ENCODE measurements at places on chromosomes 1 and 21.
A peak's percentile ranks its signal among the peaks of the same experiment; 100 is the strongest.

GRCh38 chr1:226187019-226187322, 430 bp upstream of the ACBD3 start:
- DNase-seq = no peak

- no peak for DNase-seq
Measured at GRCh38 chr1:111565079-111565478, 54.5 kb upstream of the RAP1A start.

DNA sequence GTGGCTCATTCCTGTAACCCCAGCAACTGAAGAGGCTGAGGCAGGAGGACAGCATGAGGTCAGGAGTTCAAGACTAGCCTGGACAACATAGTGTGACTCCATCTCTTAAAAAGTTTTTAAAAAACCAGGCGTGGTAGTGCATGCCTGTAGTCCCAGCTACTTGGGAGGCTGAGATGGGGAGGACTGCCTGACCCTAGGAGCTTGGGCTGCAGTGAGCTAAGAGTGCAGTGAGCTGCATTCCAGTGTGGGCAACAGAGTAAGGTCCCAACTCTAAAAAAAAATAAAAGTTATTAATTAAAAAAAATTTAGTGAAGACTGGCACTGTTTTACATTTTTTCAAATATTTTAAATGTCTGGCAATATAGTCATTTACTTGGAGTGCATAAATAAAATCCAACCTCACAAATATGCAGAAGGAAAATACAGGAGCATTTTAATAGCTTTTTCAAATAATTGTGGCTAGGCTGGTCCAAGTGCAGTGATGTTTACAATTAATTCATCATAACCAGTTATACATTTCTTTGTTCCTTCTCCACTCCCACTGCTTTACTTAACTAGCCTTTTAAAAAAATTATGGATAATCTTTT, 10.8 kb downstream of the ZBTB8OS start:
- no peak for DNase-seq

DNA sequence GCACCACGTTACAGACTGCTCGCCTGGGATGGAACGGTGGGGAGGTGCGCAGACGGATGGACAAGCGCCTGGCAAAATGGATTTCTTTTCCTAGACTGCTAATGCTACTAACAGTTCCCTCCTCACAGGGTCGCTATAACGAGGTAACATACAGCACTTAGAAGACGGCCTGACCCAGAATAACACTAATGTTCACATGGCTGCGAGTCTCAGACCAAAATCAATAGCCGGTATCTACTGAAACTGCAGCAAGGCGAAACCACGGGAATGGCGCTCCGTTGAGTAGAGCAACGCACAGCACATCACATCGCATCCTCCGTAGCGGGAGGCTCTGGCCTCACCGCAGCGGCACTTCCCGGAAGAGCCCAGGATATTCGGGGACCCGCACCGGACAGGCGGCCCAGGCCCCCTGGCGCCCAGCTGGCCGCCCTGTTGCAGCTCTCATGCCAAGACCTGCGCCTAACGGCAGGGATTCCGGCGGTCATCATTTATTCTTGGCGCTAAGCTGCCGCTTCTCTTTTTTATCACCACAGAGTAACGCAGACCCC, 46.6 kb downstream of the VPS26C start:
- DNase-seq = peak; percentile 25

- DNase-seq = no peak
Measured at GRCh38 chr1:109466125-109466451, 258 bp upstream of the SYPL2 start.

GRCh38 chr1:184568148-184568547, 181.3 kb downstream of the C1orf21 start:
- DNase-seq = no peak

DNA sequence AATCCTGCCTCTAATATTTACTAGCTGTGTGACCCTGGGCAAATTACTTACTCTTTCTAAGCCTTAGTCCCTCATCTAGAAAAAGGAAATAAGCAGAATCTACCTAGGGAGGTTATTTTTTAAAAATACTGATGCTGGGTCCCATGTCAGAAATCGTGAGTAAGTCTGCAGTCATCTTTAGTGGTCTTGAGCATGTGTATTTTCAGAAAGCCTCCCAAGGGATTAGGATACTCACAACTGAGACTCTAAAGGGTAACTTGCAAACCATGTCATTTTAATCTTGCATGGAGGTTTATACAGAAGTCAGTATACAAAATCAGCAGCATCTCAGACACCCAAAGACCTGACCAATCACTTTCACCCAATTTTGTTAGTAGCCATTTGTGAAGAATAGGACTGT, 43.2 kb downstream of the DSTYK start:
- no peak for DNase-seq

DNA sequence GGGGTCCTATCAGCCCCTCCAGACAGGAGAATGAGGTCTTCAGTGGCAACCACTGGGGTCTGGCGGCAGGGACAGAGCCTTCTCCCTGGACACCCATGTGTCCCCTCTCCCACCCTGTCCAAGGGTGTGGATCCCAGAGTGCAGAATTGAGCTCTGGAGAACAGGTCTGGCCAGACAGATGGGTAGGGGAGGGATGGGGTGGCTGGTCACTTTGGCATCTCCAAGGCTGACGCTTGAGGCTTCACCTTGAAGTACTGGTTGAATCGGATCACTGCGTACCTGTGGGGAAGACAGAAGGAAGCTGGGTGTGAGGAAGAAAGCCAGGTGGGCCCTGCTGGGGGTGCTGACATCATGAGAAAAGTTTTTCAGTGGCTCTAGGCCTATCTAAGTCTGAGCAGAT, 19.9 kb downstream of the ETNK2 start:
- DNase-seq = no peak

DNA sequence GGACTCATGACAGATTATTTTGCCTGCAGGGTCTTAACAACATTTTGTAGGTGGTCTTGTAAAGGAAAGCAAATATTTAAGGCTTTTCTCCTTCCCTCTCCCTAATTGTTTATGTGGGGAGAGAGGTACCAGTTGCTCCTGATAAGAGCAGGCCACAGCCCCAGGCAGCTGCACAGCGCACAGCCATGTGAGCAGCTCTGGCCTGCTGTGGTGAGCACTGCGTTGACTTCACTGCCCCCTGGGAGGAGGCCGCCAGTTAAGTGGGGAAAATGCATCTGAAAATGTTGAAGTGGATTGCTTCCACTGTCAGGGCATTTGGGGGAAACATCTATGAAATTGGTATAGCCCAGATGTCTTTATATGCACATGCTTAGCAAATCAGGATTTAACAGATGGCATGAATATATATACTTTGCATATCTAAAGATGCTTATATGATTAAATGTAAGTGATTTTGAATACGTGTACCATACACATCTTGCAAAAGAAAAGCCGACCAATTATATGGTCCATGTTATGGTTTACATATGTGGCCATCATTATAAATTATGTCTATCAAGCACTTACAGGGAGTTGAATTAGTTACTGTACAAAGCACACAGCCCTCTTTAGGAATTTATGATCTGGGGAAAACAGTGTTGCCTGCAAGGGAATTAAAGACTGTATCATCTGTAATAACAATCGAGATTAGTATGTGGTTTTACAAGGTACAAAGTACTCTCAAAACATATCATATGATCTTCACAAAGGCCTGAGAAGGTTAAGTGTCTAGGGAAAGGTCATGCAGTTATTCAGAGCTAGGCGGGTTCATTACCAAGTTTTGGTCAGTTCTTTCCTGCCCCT, 132.1 kb downstream of the RHOU start:
- DNase-seq = no peak

DNA sequence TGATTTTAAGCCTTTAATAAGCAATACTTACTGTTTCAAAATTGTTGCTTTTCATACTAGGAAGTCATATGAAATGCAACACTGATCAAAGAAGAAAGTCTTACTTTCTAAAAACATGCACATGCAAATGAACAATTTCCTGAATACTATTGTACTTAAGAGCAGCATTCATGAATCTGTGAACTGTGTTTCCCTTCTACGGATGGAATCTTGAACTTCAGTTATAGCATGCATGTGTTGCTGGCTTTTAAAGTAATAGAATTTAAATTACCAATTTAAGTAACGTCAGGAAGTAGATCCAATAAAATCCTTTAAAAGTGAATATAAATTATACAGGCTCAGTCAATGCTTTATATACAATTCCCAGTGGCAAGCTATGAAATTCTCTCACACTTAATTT, 348.9 kb downstream of the KCNT2 start:
- no peak for DNase-seq

GRCh38 chr1:23080885-23081284, 61.6 kb downstream of the KDM1A start:
- DNase-seq = no peak

- no peak for DNase-seq
Measured at GRCh38 chr1:3555131-3555920, 56.0 kb downstream of the MEGF6 start.

DNA sequence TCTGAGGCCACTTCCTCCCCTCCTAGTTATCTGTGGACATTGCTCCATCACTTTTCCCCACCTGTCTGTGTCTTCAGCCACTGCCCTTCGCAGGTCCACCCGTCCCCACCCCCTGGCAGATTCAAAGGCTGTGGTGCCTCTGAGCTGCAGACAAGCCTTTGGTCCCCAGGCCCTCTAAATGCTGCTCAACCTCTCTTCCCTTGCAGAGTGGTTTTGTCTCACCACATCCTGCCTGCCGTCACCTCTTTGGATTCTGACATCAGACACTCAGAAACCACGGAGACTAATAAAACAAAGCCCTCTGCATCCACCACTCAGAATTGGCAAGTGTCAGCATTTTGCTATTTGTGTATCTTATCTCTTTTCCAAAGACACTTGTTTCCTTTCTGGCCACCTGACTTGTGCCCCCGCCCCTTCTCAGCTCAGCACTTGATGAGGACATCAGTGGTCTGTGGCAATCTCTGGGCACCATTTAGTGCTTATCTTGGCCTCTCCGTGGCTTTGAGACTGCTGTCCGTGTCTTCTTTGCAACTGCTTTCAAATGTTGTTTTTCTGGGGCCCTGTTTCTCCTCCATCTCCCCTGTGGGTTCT, 7.7 kb downstream of the CNIH3 start:
- peak; percentile 49 for DNase-seq

GRCh38 chr1:241857131-241857530, 9.1 kb downstream of the EXO1 start:
- DNase-seq = no peak

- no peak for DNase-seq
Measured at GRCh38 chr1:29783508-29784275, 547.4 kb downstream of the PTPRU start.

DNA sequence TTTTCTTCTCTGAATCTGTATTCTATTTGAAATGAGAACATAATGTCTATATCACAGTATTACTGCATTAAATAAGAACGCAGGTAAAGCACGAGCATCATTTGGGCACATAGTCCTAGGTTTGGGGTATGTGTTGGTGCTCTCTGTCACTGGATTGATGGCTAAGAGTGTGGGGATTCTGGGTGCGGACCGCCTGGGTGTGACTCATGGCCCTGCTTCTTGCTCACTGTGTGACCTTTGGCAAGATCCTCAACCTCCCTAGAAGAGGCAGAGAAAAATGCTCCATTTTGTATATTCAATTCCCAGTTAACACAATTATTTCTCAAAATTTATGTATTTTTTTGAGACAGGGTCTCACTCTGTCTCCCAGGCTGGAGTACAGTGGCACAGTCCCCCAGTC, 99.7 kb downstream of the LAMC2 start:
- no peak for DNase-seq

DNA sequence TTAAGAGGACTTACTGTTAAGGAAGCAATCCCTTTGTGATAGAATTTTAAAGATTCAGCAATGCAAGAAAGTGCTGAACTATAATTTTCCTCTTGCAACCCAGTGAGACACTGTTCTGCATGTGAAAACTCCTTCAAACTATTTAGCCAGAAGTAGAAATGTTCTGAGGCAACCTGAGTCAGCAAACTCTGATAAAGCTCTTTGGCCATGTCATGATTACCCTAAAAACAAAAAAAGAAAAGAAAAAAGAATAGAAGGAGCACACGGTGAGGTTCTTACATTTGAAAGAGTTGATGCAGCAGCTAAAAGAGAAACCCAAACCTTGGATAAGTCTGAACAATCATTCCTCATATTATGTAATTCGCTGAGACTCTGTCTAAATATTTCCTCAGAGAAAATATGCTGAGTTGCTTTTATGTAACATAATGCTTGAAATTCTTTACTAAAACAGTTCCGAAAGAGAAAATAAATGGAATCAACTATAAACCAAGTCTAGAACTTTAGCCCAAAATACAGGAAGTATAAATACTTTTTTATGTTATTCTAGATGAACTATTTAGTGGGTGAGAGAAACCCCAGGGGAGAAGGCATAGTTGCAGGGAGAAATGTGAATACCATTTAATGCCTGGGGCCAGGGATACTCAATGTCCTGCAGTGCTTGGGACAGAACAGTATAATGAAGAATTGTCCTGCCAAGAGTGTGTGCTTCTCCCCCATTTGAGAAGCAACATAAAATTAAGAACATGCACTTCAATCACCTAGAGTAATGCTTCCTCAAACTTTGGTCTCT, 60.0 kb downstream of the INTS7 start:
- no peak for DNase-seq

GRCh38 chr21:43975469-43976098, 36.5 kb upstream of the TRAPPC10 start:
- DNase-seq = peak; percentile 72

DNA sequence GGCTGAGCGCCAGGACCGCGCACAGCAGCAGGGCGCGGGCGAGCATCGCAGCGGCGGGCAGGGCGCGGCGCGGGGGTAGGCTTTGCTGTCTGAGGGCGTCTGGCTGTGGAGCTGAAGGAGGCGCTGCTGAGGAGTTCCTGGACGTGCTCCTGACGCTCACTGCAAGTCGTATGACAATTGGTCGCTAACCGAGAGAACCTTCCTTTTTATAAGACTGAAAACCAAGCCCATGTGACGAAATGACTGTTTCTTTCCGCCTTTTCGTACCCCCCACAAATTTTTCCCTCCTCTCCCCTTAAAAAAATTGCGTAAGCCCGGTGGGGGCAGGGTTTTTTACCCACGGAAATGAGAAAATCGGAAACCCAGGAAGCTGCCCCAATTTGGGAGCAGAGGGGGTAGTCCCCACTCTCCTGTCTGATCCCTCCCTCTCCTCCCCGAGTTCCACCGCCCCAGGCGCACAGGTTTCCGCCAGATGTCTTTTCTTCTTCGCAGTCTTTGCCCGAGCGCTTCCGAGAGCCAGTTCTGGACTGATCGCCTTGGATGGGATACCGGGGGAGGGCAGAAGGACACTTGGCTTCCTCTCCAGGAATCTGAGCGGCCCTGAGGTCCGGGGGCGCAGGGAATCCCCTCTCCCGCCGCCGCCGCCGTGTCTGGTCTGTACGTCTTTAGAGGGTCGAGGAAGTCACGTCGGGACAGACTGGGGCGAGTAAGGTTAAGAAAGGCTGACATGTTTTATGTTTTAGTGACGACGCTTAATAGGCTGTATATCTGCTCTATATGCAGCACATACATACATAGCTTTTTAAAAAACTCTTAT, at the start of gene PTGS2:
Gene PTGS2 (minus strand): TSS at position 179 of the 817 bp plus-strand sequence. CDS start 133 bp downstream, at position 46.
- no peak for DNase-seq

DNA sequence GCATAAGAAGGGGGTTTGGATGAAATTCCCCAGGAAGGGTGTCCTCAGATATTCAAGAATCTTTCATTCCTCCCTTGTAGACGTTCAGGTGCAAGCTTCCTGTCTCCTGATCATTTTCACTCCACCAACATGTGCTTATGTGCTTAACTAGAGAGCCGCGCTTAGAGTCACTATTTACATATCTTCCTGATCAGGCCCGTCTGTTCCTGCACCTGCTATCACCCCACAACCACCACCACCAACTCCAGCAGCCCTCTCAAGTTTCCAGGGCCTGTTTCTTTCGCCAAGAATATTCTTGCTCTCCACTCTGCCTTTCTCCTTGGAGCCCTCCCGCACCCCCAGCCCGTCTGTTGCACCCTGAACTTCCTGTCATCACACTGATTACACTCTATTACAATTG, 113.4 kb downstream of the SPSB1 start:
- DNase-seq = no peak

All from activated CD4-positive, alpha-beta T cell treated with anti-CD3 and anti-CD28 coated beads for 4 hours (primary cell).